ENCODE measurements at places on chromosomes 7 and 10.

DNA sequence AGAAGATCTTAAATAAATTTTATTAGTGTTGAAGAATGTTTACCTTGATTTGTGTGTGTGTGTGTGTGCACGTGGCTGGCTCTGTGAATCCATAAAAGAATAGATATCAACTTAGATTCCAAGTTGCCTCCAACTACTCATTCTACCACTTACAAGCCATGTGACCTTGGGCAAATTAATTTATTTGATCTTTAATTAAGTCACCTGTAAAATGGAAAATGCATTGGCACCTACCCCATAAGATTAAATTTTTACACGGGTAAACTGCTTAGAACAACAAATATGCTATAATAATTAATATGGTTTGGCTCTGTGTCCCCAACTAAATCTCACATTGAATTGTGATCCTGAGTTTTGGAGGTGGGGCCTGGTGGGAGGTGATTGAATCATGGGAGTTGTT lies 604.9 kb upstream of the NRG3 start:
- no peak for DNase-seq

DNA sequence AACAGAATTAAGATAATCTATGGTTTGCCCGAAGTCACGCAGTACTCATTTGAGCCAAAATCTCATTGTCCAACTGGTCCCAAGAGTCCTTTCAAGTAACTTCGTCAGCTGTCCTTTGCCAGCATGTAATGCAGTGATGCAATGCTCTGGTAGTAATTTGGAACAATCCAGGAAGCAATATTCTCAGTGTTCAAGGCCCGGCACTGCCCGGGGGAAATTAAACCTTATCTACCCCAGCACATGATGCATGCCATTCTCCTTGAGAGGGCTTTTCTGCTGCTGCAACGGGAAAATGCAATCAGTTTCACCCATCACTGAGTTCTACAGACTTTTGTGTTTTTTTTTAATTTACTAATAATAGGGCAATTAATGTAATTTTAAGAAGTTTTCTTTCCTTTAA lies 77.6 kb upstream of the NME8 start:
- DNase-seq: no peak

DNA sequence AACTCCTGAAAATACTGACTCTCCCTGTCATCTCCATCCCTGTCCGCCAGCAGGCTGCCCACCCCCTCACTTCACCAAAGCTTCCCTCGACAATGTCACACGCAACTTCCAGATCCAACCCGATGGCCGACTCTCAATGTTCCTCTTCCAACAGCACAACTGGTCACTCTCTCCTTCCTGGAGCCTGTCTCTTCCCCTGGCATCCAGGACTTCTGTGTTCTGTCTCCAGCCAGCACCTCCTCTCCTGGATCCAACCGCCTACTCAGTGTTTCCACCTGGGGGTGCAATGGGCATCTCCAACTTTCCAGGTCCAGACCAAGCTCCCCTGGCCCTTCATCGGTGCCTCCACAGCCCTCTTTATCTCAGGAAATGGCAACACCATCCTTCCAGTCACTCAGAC lies 8.6 kb downstream of the CPA5 start:
- DNase-seq: no peak

GRCh38 chr10:82420001-82420400 lies 545.0 kb downstream of the NRG3 start:
- DNase-seq: no peak

DNA sequence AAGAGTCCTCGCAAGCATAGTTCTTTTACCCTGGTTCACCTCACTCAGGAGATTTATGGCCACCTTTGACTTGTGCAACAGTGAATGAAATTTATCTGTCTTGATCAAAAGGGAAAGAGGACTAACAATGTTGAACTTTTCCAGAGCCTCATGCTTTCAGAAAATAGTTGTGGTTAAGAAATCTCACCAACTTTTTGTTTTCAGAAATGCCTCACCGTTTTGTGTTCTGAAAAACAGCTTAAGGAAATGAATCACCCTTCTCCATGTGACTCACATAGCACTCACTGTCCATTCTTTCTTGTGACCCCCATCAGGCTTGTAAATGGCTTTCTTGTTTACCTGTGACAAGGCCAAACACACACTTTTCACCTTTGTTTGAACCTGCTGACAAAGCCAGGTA lies 148.6 kb upstream of the FAM3C start:
- no peak for DNase-seq

- no peak for DNase-seq
Observed at GRCh38 chr7:113890331-113891030, 28.3 kb downstream of the PPP1R3A start.

DNA sequence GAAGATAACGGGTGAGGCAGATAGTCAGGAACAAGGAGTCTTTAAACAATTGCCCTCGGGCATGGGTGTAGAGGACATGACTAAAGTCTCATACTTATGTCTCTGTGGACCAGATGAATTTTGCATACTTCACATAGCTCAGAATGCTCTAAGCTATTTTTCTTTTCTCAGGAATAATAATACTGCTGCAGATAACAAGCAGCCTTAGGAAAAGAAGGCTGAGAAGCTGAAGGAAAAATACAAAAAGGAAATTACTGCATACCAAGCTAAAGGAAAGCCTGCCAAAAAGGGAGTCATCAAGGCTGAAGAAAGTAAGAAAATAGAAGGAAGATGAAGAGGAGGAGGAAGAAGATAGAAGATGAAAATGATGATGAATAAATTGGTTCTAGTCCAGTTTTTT lies 13.4 kb upstream of the ERCC6 start:
- no peak for DNase-seq

DNA sequence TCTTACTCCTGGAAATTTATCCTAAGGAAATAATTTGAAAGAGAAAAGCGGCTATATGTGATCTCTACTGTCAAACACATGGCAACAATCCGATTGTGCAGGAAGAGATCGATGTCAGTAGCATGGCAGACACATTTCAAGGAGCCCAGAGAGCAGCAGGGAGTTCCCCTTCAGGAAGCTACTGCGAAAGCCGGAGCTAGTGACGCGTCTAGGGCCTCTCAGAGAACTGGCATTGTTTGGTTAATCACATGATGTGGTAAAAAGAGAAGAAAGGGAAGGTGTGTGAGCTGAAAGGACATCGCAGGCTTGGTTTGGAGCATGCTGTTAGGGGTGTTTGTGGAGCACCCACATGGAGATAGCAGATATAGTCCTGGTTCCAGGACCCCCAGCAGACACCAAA lies 74.9 kb downstream of the BEND7 start:
- no peak for DNase-seq

DNA sequence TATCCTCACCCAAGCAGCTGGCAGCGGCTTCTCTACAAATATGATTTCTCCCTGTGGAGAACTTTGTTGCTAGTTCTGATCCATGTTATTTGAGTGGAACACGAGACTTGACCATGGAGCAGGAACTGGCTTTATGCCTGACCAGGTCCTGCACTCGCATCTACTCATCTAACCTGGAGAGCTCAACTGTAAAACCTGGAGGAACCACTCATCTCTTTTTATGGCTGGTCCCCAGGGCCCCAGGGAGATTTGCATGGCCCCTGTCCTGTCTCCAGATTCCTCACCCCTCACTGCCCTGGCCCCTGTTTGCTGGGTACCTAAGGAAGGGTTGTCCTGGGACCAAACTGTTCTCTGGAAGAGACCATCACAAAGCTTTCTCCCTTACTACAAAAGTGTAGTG lies 16.0 kb downstream of the TCAF1 start:
- no peak for DNase-seq

GRCh38 chr10:84541289-84541637 lies 212.9 kb downstream of the CCSER2 start:
- peak; percentile 63 for DNase-seq

DNA sequence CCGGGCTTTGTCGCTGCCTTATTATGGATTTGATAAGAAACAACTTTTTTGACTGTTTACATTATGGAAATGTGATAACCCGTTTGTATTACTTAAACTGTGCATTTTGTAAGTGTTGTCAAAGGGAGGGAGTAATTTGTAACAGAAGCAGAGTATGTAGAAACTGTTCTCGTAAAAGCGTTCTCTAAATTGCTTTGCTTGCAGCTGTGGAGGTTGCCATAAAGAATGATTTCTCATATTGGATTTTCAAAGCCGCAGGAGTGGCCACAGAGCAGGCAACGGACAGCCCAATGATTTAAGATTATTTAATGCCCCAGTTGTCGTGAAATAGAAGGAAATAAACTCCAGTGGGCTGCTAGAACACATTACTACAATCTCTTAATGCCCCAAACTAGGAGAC lies 114.0 kb upstream of the INSYN2A start:
- no peak for DNase-seq
